ENCODE measurements at places on chromosomes 12 and 14. TPM values are rescaled to one million over a fixed set of nuclear protein-coding genes. Genes with fewer than 3 reads are reported as not detected.
A peak's percentile ranks its signal among the peaks of the same experiment; 100 is the strongest.

Gene RIN3
- total RNA-seq = 1.8 TPM

DNA sequence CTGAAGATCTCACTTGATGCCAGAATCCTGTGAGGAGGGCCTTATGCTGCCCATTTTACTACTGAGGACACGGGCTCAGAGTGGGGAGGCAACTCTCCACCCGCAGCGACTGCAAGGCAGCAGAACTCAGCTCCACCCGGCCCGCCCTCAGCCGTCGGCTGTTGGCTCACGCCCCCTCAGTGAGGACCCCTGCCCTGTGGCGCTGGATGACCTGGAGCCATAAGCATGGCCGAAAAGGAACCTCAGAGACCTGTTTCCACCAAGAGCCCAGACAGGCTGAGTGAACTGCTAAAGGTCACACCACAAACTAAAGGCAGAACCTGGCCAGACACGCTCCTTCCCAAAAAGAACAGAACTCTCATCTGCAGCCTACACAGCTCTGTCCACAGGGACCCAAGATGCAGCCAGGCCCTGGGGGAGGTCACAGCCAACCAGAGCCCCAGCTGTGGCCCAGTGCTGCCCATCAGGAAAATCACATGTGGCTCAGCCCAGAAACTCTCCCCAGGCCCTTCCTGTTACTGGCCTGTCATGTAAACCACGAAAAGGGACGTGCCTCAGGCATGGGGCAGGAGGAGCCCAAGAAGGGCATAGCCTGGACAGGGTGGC is 32.8 kb downstream of the CCNK start:
- H3K27me3 ChIP-seq = no peaks in the 10 kb centered on the region
- H3K4me3 ChIP-seq = no peak overlapping the region
- 0 out of 2 replicates have a peak, but pooled peaks cover 3% of the 10 kb centered on the region for H3K36me3 ChIP-seq
- no peak overlapping the region for H3K27ac ChIP-seq

DNA sequence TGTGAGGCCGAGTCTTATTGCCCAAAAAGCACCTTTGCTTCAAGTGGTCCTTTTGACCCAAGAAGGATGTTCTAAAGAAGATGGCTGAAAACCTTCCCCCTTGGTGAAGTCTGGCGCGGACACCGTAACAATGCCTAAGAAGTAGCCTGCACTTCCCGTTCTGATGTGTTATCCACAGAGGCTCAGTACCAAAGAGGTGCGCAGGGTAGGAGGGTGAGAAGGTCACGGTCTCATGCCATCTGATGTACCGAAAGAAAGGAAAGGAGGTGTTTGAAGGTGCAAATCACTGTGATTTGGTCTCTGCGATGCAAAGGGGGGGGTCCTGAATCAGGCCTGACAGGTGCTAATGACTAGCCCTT is 9.9 kb downstream of the PEBP1 start:
- H3K4me3 ChIP-seq = no peak overlapping the region
- DNase-seq = no peak
- H3K36me3 ChIP-seq = peaks cover 28% of the 10 kb centered on the region
- H3K4me1 ChIP-seq = no peaks in the 10 kb centered on the region
- H3K27ac ChIP-seq = no peak overlapping the region

- no peaks in the 10 kb centered on the region for H3K4me1 ChIP-seq
- H3K27me3 ChIP-seq = no peaks in the 10 kb centered on the region
- no peak overlapping the region for H3K4me3 ChIP-seq
- no peak overlapping the region for H3K27ac ChIP-seq
Observed at GRCh38 chr12:12305568-12306300, 38.9 kb upstream of the LRP6 start.

Gene OR6C2
- total RNA-seq = not detected

GRCh38 chr14:68081489-68081888 is 261.9 kb downstream of the RAD51B start:
- H3K27me3 ChIP-seq = no peaks in the 10 kb centered on the region
- no peak for DNase-seq
- no peaks in the 10 kb centered on the region for H3K36me3 ChIP-seq
- H3K4me1 ChIP-seq = peaks cover 4% of the 10 kb centered on the region

- peaks cover 8% of the 10 kb centered on the region for H3K4me1 ChIP-seq
- no peak overlapping the region for H3K27ac ChIP-seq
- DNase-seq = no peak
- H3K27me3 ChIP-seq = no peaks in the 10 kb centered on the region
Observed at GRCh38 chr14:89563471-89563870, 146.4 kb upstream of the FOXN3 start.

GRCh38 chr14:61381553-61381952 is 60.2 kb downstream of the PRKCH start:
- H3K4me1 ChIP-seq = no peaks in the 10 kb centered on the region
- H3K4me3 ChIP-seq = no peak overlapping the region
- H3K27ac ChIP-seq = no peak overlapping the region
- peaks cover 23% of the 10 kb centered on the region for H3K27me3 ChIP-seq
- H3K36me3 ChIP-seq = no peaks in the 10 kb centered on the region
- no peak for DNase-seq

- 0 out of 2 replicates have a peak, but pooled peaks cover 7% of the 10 kb centered on the region for H3K4me1 ChIP-seq
- H3K36me3 ChIP-seq = no peaks in the 10 kb centered on the region
- H3K27me3 ChIP-seq = no peaks in the 10 kb centered on the region
- DNase-seq = no peak
- no peak overlapping the region for H3K27ac ChIP-seq
Observed at GRCh38 chr12:65590318-65590717, 234.0 kb upstream of the HMGA2 start.

GRCh38 chr14:74333909-74334308 is 14.4 kb upstream of the VRTN start:
- no peaks in the 10 kb centered on the region for H3K4me1 ChIP-seq
- peaks cover 27% of the 10 kb centered on the region for H3K27me3 ChIP-seq
- H3K27ac ChIP-seq = no peak overlapping the region
- peak; percentile 81 for DNase-seq

DNA sequence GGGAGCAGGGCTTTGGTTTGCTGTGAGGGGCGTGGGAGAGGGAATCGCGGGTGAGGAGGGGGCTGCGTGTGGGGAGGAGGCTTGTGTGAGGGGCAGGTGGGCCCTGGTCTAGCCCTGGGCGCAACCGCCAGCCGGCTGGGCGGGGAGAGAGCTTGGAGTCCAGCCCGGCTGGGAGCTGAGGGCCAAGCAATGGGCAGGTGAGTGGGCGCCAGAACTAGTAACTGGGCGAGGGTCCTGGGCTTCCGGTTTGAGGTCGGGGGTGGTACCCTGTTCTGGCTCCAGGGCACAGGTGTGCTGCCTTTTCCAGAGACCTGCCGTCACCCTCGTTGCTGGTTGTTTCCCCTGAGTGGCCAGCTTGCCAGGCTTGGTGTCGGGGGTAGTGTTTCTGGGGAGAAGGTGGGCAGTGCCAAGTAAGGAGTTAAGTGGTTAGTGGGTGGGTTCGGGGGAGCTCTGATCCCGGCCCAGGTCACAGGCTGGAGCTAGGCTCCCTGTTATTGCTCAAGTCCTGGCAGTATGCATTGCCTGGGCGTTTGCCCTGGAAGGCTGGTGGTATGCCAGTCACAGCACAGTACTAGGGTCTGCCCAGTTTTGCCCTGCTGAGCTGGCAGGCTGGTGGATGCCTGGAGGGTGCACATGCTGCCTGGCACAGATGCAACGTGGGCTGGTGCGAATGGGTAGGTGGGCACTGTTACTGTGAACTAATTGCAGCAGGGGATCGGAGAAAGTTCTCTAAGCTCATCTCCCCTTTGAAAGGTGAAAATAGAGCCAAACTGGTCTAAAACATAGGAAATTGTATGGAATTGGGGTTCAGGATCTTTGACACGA is 683 bp downstream of the CIPC start:
- H3K4me3 ChIP-seq = peak overlapping the region; percentile 88
- H3K4me1 ChIP-seq = peaks cover 18% of the 10 kb centered on the region
- peak; percentile 57 for DNase-seq
- H3K27me3 ChIP-seq = no peaks in the 10 kb centered on the region
- no peaks in the 10 kb centered on the region for H3K36me3 ChIP-seq

Gene TGM1
- total RNA-seq = 1.3 TPM

DNA sequence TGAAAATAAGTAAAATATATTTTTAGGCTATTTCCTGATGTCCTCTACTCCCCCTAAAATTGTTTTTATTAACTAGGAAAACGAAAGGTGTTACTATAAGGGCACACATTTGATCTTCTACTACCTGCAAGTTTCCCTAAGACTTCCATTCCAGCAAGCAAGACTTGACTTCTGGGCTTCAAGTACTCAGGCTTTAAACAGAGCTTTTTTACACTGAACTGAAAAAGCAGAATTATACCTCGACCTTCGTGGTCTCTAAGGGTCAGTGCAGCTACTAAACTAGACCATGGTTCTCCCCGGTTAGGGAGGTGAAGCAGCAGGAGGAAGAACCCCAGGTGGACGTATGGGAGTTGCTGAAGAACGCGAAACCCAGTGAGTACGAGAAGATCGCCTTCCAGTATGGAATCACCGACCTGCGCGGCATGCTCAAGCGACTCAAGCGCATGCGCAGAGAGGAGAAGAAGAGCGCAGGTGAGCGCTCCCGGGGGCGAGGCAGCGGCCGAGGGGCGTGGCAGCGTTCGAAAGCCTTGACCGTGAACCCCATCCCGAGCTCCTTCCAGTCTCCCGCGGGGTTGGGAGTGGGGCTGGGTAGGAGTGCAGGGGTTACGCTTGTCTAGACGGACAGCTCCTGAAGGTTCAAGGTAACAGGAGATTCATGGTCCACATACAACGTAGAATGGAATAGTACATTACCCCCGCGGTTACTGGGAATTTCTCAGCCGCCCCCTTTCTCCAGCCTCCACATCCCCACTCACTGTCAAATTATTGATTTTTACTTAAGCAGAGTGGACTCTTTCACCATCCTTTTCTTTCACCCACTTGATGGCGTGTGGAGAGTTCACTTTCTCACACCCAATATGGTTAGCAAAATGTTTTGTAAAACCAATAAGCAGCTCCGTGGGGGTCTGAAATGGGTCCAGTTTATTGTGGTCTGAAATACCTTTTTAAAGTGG is 47.6 kb downstream of the MYBPC1 start:
- H3K27me3 ChIP-seq = 0 out of 2 replicates have a peak, but pooled peaks cover 2% of the 10 kb centered on the region
- H3K4me3 ChIP-seq = no peak overlapping the region
- no peaks in the 10 kb centered on the region for H3K36me3 ChIP-seq
- H3K4me1 ChIP-seq = no peaks in the 10 kb centered on the region

Gene PRIMA1
- total RNA-seq = 0.43 TPM

Gene HEBP1
- total RNA-seq = 14.5 TPM

Gene KRT86
- total RNA-seq = not detected

DNA sequence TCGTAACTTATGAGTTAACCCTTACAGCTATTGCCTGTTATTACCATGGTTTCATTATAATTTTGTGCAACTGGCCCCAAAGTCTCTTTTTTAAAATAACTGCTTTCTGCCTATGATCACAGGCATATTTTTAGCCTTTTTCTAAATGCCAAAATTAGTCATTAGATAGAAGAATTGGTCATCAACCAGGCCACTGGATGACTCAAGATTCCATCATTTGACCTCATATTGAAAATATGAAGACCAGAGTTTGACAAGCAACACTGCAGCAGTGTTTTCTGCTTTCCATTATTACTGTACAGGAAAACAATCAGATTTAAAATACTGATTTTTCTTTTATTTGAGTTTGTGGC is 54.7 kb upstream of the OTOGL start:
- H3K4me3 ChIP-seq = peak overlapping the region; percentile 51
- no peaks in the 10 kb centered on the region for H3K36me3 ChIP-seq
- peak overlapping the region; percentile 75 for H3K27ac ChIP-seq
- DNase-seq = peak; percentile 95
- no peaks in the 10 kb centered on the region for H3K27me3 ChIP-seq
- peaks cover 47% of the 10 kb centered on the region for H3K4me1 ChIP-seq
